Activated CD8-positive, alpha-beta T cell treated with anti-CD3 and anti-CD28 coated beads for 36 hours (primary cell): ENCODE measurements at places on chromosomes 3 and 15. TPM values are rescaled to one million over a fixed set of nuclear protein-coding genes. Genes with fewer than 3 reads are reported as not detected.

DNA sequence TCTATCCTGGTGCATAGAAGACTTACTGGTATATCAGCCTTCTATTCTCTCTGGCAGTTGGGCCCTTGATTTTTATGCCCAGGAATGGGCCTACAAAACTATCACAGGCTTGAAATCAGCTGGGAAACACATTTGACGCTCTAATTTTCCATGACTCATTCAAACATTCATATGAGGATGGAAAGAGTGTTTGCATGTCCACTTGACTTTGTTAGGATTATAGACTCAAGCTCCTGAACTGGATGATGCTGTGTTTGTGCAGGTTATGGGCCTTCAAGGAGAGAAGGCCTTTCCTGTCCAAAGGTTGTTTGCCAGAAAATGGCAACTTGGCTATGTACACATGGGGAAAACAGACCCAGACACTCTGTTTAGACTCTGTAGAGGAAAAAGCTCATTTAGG is 219.9 kb downstream of the GAP43 start:
- H3K36me3 ChIP-seq, result no peaks in the 10 kb centered on the region
- no peak for DNase-seq
- H3K27ac ChIP-seq, result no peak overlapping the region
- H3K27me3 ChIP-seq, result peaks cover 2% of the 10 kb centered on the region
- no peak overlapping the region for H3K4me3 ChIP-seq

GRCh38 chr3:11455956-11456355 is 183.8 kb downstream of the ATG7 start:
- DNase-seq, result no peak
- H3K4me3 ChIP-seq, result no peak overlapping the region
- H3K27ac ChIP-seq, result no peak overlapping the region
- H3K36me3 ChIP-seq, result peaks cover 3% of the 10 kb centered on the region

- H3K27ac ChIP-seq, result no peak overlapping the region
- no peak overlapping the region for H3K4me3 ChIP-seq
These were observed 40.9 kb upstream of the HERC1 start for GRCh38 chr15:63874616-63875015.

GRCh38 chr15:69400850-69401249 is 13.3 kb upstream of the KIF23 start:
- H3K4me1 ChIP-seq, result peaks cover 10% of the 10 kb centered on the region
- H3K4me3 ChIP-seq, result no peak overlapping the region
- H3K27me3 ChIP-seq, result peaks cover 5% of the 10 kb centered on the region
- no peak overlapping the region for H3K27ac ChIP-seq
- H3K36me3 ChIP-seq, result no peaks in the 10 kb centered on the region

DNA sequence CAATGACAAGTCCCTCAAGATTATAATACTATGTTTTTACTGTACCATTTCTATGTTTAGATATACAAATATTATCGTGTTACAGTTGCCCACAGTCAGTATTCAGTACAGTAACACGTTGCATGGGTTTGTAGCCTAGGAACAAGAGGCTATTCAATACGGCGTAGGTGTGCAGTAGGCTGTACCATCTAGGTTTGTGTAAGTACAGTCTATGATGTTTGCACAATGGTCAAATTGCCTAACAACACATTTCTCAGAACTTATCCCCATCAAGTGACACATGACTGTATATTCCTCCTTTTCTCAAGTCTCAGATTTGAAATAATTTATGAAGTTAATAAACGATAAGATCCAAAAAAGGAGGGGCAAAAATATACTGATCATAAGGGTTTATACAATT is 21.7 kb downstream of the ZDHHC3 start:
- peaks cover 1% of the 10 kb centered on the region for H3K36me3 ChIP-seq
- no peak for DNase-seq
- no peak overlapping the region for H3K4me3 ChIP-seq
- no peak overlapping the region for H3K27ac ChIP-seq

GRCh38 chr3:142888481-142889211 is at the start of gene PCOLCE2:
PCOLCE2 (minus strand) TSS chr3:142889083; CDS start chr3:142888896, 187 bp downstream.
- H3K27me3 ChIP-seq, result peaks cover 50% of the 10 kb centered on the region
- peak; percentile 32 for DNase-seq
- H3K4me1 ChIP-seq, result peaks cover 3% of the 10 kb centered on the region
- H3K27ac ChIP-seq, result no peak within 1 kb of the TSS
- H3K36me3 ChIP-seq, result no peaks in the 10 kb centered on the region

- no peak for DNase-seq
- H3K4me1 ChIP-seq, result peaks cover 24% of the 10 kb centered on the region
- H3K4me3 ChIP-seq, result no peak overlapping the region
- peaks cover 3% of the 10 kb centered on the region for H3K27me3 ChIP-seq
- peaks cover 6% of the 10 kb centered on the region for H3K36me3 ChIP-seq
- H3K27ac ChIP-seq, result peak overlapping the region; percentile 90
These were observed 54.5 kb downstream of the OSBPL10 start for GRCh38 chr3:31926543-31926942.

DNA sequence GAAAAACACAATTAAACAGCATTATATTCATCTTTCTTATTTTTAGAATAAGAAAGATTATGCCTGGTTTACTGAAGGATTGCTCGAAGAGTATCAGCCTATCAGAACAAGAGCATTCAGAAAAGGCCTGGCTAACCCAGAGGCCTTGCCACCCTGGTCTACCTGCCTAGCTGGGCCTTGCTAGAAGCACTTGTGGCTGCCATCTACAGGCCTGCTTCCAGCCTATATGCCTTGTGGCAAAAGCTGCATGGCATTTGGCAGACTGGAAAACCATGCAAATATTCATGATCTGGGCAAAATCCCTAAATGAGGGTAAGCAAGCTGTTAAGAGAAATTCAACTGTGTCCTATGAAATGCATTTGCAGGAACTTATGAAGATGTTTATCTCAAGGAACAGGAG is 9.3 kb upstream of the ATP13A4 start:
- no peaks in the 10 kb centered on the region for H3K27me3 ChIP-seq
- H3K4me3 ChIP-seq, result no peak overlapping the region
- no peak for DNase-seq
- H3K4me1 ChIP-seq, result no peaks in the 10 kb centered on the region
- no peak overlapping the region for H3K27ac ChIP-seq

- no peak overlapping the region for H3K27ac ChIP-seq
- H3K4me3 ChIP-seq, result no peak overlapping the region
- H3K36me3 ChIP-seq, result no peaks in the 10 kb centered on the region
- no peaks in the 10 kb centered on the region for H3K4me1 ChIP-seq
- H3K27me3 ChIP-seq, result peaks cover 14% of the 10 kb centered on the region
These were observed 6.1 kb downstream of the IQCF5 start for GRCh38 chr3:51869304-51869703.

GRCh38 chr15:92693691-92694331 is 38.2 kb upstream of the FAM174B start:
- H3K27me3 ChIP-seq, result no peaks in the 10 kb centered on the region
- H3K36me3 ChIP-seq, result no peaks in the 10 kb centered on the region
- no peak overlapping the region for H3K27ac ChIP-seq
- H3K4me1 ChIP-seq, result no peaks in the 10 kb centered on the region
- no peak overlapping the region for H3K4me3 ChIP-seq
- peak; percentile 10 for DNase-seq

DNA sequence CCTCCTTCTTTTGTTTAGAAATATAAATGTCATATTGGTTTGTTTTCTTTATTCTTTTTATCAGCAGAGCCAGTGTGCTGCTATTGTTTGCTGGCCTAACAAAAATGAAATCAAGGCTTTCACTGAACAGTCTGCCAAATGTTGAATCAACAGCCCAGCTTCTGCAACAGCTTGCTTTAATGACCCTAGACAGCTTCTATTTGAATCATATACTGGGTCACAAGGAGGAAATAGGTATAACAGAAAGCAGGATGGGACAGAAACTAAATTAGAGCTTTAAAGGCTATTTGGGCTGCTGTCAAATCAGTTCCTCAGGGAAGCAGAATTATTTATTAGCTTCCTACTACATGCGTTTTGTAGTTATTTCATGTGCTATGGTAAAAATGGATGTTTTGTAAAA is 12.1 kb upstream of the DNAJC13 start:
- H3K36me3 ChIP-seq, result no peaks in the 10 kb centered on the region
- H3K4me1 ChIP-seq, result no peaks in the 10 kb centered on the region
- no peak overlapping the region for H3K27ac ChIP-seq
- H3K4me3 ChIP-seq, result no peak overlapping the region
- no peak for DNase-seq

DNA sequence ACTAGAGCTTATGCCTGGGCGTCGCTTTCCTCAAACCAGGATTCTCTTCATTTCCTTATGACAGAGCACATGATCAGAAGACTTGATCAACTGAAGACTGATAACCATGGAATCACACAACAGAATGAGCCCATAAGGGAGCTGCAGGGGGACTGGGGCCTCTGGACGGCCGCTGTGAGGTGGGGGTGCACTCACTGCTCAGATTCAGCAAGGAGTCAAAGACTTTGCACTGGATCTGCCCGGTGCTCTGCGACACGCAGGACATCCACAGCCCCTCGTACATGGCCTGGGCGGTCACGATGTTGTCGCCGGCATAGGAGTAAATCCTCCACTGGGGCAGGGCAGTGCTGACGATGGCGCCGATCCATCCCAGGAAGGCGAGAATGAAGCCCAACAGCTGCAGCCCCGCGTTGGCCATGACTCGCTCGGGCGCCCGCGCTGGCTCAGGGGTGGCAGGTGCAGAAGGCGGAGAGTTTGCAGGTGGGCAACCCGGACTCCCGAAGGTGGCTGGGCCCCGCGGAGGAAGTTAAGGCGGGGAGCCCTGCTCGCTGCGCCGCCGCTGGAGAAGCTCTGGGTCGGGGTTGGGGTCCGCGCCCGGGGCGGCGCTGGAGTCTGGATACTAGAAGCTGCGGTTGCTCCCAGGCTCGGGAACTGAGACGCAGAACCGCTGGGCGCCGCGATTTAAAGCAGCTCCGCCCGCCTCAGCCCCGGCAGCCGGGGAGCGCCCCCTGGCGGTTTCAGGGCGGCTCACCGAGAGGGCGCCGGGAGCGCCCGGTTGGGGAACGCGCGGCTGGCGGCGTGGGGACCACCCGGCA is at the start of gene CLDN1:
Gene CLDN1 (minus strand): TSS at position 658 of the 815 bp plus-strand sequence. CDS start 240 bp downstream, at position 418.
- H3K4me3 ChIP-seq, result peak within 1 kb of the TSS; percentile 66
- no peaks in the 10 kb centered on the region for H3K36me3 ChIP-seq
- peaks cover 28% of the 10 kb centered on the region for H3K4me1 ChIP-seq
- peak; percentile 78 for DNase-seq
- H3K27me3 ChIP-seq, result peaks cover 33% of the 10 kb centered on the region

DNA sequence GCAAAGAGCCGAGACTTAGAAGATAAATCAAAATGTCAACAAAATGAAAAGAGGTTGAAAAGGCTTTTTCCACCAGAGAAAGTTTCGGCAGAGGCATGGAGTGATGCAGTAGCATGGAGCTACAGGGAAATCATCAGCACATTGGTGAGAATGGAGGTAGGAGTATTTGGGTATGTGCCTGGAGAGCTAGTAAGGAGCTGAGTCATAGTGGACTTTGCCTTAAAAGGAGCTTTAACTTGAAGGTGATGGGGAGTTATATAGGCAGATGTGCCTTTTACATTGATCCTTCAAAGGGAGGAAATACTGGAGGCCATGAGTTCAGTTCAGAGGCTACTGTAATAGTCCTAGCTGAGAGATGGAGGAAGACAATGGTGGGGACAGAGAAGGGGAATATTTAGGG is 44.3 kb downstream of the IL5RA start:
- H3K27ac ChIP-seq, result no peak overlapping the region
- no peaks in the 10 kb centered on the region for H3K4me1 ChIP-seq
- H3K36me3 ChIP-seq, result no peaks in the 10 kb centered on the region

DNA sequence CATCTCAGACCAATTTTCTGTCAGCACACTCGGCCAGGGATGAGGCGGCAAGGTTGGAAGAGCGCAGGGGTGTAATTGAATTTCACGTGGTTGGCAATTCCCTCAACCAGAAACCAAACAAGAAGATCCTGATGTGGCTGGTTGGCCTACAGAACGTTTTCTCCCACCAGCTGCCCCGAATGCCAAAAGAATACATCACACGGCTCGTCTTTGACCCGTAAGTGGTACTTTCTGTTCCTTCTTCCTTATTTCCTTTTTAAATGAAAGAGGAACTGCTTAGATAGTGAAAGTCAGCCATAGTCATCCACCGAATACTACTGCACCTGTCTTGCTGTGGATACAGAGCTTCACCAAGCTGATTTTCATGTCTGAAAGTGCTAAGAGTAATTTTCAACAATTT is 60.1 kb downstream of the SGO1 start:
- H3K27ac ChIP-seq, result no peak overlapping the region
- no peaks in the 10 kb centered on the region for H3K27me3 ChIP-seq
- no peak for DNase-seq
- peaks cover 40% of the 10 kb centered on the region for H3K36me3 ChIP-seq
- H3K4me1 ChIP-seq, result no peaks in the 10 kb centered on the region
- no peak overlapping the region for H3K4me3 ChIP-seq

GRCh38 chr15:47951781-47952180 is 169.0 kb upstream of the SLC24A5 start:
- H3K27ac ChIP-seq, result no peak overlapping the region
- peaks cover 1% of the 10 kb centered on the region for H3K27me3 ChIP-seq
- DNase-seq, result no peak

- no peak overlapping the region for H3K4me3 ChIP-seq
- no peaks in the 10 kb centered on the region for H3K27me3 ChIP-seq
- no peak for DNase-seq
- H3K4me1 ChIP-seq, result peaks cover 18% of the 10 kb centered on the region
- no peaks in the 10 kb centered on the region for H3K36me3 ChIP-seq
- no peak overlapping the region for H3K27ac ChIP-seq
These were observed 47.3 kb downstream of the ZDHHC19 start for GRCh38 chr3:196163666-196164493.

GRCh38 chr3:45067941-45068340 is 41.8 kb downstream of the CLEC3B start:
- no peaks in the 10 kb centered on the region for H3K27me3 ChIP-seq
- H3K36me3 ChIP-seq, result no peaks in the 10 kb centered on the region
- no peak overlapping the region for H3K4me3 ChIP-seq
- no peak for DNase-seq

DNA sequence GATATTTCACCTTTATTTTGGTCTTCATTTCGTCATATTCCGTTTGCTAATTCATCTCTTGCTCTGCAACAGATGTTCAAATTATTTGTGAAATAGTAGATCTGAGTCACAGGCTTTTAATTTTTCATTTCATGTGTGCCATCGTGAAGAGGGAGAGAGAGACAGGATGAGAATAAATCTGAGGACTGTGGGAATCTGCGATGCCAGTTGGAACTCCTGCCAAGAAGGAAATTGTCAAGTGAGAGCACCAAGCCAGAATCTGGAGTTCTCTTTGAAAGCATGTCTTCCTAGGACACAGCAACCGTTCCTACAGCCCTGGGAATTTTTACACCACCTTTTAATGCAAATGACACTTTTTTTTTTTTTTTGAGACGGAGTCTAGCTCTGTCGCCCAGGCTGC is 48.8 kb downstream of the NSMCE3 start:
- H3K27me3 ChIP-seq, result peaks cover 17% of the 10 kb centered on the region
- no peak for DNase-seq
- no peak overlapping the region for H3K27ac ChIP-seq
- H3K4me1 ChIP-seq, result no peaks in the 10 kb centered on the region
- H3K4me3 ChIP-seq, result no peak overlapping the region
- H3K36me3 ChIP-seq, result no peaks in the 10 kb centered on the region

GRCh38 chr3:27319304-27319703 is 49.9 kb downstream of the NEK10 start:
- no peak for DNase-seq
- H3K4me1 ChIP-seq, result no peaks in the 10 kb centered on the region
- no peaks in the 10 kb centered on the region for H3K36me3 ChIP-seq
- H3K27ac ChIP-seq, result no peak overlapping the region
- H3K4me3 ChIP-seq, result no peak overlapping the region

Gene FAM227B
- total RNA-seq, result 6.0 TPM

Gene ERICH6
- total RNA-seq, result not detected

Gene NCK1
- total RNA-seq, result 31.9 TPM

Gene PP2D1
- not detected for total RNA-seq

Gene TTBK2
- 11.9 TPM for total RNA-seq

Gene MAGI1
- 0.51 TPM for total RNA-seq

Gene STAB1
- 0.20 TPM for total RNA-seq

Gene SLC24A5
- not detected for total RNA-seq

Gene UNC13C
- total RNA-seq, result not detected

Gene USP8
- total RNA-seq, result 39.7 TPM
